Omental fat pad (tissue), 4 donors: ENCODE measurements at places on chromosomes 6 and 20. TPM values are rescaled to one million over a fixed set of nuclear protein-coding genes. Genes with fewer than 3 reads are reported as not detected.
A peak's percentile ranks its signal among the peaks of the same experiment; 100 is the strongest.

GRCh38 chr20:57890202-57890800, 180.5 kb upstream of the PMEPA1 start:
- no peak for DNase-seq

- no peak for DNase-seq
Measured at GRCh38 chr6:158627940-158628211, 16.7 kb downstream of the DYNLT1 start.

The SLC22A2 gene
- total RNA-seq: not detected

GRCh38 chr20:34517114-34517505, 888 bp downstream of the DYNLRB1 start:
- no peak for DNase-seq

The KCNQ2 gene
- not detected for total RNA-seq

DNA sequence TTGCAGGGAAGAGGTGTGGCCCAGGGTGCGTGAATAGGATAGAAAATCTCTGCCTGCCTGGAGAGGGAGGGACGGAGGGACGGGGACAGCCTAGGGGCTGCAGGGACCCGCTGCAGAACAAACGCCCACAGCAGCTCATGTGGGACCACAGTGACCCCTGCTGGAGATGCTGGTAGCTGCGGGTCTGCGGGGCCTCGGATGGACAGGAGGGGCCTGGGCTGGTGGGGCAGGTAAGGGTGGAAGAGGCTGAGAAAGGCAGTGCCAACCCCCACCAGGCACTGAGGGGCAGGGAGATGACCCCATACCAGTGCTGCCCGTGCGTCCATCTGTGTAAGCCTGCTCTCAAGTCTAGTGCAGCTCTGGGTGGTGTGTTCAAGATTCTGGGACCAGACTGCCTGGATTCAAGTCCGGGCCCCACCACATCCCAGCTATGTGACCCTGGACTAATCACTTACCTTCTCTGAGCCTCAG, 39.4 kb downstream of the KIAA1755 start:
- peak; percentile 82 for DNase-seq

DNA sequence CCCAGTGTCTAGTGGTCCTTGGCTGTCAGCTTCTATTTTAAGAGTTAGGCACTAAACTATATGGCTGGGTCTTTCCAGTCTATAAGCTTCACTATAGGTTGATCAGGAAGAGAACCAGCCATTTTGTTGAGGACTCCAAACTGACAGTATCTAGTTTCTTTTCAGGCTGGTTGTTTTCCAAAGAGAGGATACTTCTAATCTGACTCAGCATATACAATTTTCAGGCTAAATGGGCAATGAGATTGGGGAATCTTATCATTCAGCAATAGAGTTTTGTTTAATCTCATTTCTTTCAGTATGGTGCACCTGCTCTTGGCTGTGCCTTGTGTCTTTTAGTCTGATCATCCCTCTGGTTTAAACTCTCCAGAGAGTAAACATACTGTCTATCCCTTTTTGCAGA, 20.4 kb upstream of the CTAGE9 start:
- no peak for DNase-seq

- DNase-seq: no peak
Measured at GRCh38 chr20:9038791-9039535, 29.9 kb upstream of the PLCB4 start.

- no peak for DNase-seq
Measured at GRCh38 chr20:38828514-38829295, 23.2 kb downstream of the PPP1R16B start.

DNA sequence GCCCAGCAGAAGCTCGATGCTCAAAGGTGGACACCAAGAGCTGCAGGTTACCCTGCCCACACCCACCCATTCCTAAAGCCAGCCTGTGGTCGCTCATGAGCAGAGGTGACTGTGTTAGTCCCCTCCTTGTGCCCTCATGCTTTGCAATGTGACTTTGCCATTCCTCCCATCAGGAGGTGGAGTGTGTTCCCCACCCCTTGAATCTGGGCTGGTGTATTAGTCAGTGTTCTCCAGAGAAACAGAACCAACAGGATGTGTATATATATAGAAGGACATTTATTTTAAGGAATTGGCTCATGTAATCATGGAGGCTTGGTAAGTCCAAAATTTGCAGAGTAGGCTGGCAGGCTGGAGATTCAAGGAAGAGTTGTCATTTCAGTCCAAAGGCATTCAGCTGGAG, 54.4 kb upstream of the RNF24 start:
- no peak for DNase-seq

- no peak for DNase-seq
Measured at GRCh38 chr6:134733801-134734200, 216.1 kb downstream of the ALDH8A1 start.
